ENCODE measurements at places on chromosomes 4 and X. TPM values are rescaled to one million over a fixed set of nuclear protein-coding genes. Genes with fewer than 3 reads are reported as not detected.

Gene RPS3A
- polyA plus RNA-seq: 2,421 TPM

Gene XAGE2
- polyA plus RNA-seq: not detected

Gene USP17L17
- polyA plus RNA-seq: not detected

Gene GAB3
- 0.33 TPM for polyA plus RNA-seq

Gene ARFIP1
- 28.2 TPM for polyA plus RNA-seq

Gene LINC00632
- polyA plus RNA-seq: 2.2 TPM

Gene MAGEA8
- not detected for polyA plus RNA-seq

Gene NXF2B
- not detected for polyA plus RNA-seq

Gene XG
- polyA plus RNA-seq: 70.9 TPM

Gene PHEX
- polyA plus RNA-seq: 0.45 TPM

Gene DRP2
- polyA plus RNA-seq: 0.02 TPM

GRCh38 chr4:6815029-6815836, 32.7 kb downstream of the KIAA0232 start:
- DNase-seq: no peak

GRCh38 chr4:23877758-23878229, 12.1 kb downstream of the PPARGC1A start:
- no peak for DNase-seq

DNA sequence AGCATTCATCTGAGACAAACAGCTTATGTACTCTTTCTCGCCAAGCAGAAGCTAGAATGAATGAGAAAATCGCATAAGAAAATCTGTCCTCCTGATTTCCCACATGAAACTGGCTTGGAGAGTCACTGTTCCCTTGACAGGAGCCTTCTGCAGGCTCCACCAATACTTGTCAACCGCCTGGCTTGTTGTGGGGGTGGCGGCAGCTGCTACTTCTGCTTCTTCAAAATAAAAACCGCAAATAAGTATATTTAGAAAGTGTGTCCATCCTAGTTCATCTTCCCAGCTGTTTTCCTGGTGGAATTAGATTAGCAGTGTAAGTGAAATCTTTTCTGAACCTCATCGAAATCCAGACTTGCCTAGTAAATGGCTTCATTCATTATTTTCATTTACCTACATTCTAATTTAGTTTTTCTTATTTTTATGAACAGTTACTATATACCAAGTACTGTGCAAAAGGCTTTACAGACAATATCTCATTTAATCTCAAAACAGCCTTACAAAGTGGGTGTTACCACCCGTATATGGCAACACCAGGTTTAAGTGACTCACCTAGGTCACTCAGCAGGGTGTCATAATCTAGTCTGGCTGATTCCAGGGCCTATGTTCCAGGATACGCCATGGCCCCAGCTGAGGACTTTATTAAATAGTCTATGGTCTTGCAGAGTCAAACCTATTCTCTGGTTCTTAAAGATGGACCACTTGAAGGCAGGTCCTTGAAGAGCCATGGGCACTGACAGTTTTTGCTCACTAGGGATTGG, 104.6 kb upstream of the IGFBP7 start:
- DNase-seq: no peak

- no peak for DNase-seq
These were observed 245.2 kb upstream of the FSTL5 start for GRCh38 chr4:162409048-162409447.

- DNase-seq: no peak
These were observed 742.3 kb upstream of the POU3F4 start for GRCh38 chrX:82765811-82766210.

- no peak for DNase-seq
These were observed 1279.7 kb upstream of the ADGRL3 start for GRCh38 chr4:59920416-59920815.

- DNase-seq: no peak
These were observed 31.1 kb downstream of the ART3 start for GRCh38 chr4:76105652-76106051.

DNA sequence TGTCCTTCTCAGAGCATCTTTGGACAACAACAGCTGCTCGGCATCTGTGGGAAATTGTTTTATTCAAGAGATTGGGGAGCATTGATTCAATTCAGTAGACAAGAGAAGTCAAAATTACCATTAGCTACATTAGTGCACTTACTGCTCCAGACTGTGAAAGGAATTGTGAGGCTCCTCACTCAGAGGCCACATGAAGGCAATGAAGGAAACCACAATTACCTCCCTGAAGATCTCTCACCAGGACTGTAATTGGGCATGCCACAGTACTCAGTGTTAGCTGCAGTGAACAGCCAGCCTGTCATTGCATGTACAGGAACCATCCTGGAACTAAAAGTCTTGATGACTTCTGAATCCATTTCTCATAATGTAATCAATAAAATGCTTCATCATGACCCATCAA, 144.8 kb downstream of the PPA2 start:
- DNase-seq: no peak

DNA sequence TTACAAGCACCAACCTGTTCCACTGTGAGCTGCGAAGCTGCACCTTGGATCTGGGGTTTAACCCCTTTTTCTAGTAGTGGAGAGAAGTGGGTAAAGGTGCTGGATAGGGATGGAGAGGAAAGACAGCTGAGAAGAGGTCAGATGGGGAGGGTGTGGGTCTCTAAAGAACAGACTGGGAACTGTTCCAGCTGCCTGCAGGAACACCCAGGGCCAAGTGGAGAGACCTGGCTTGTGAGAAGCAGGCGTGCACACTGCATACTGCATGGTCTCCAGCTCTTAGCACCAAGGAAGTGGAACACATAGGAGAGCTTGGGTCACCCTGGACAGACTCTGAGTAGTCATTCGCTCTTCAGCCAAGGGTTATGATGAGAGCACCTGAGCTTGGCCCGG, 16.1 kb downstream of the BCOR start:
- no peak for DNase-seq

- DNase-seq: no peak
These were observed 18.7 kb downstream of the RNF4 start for GRCh38 chr4:2487632-2488031.

DNA sequence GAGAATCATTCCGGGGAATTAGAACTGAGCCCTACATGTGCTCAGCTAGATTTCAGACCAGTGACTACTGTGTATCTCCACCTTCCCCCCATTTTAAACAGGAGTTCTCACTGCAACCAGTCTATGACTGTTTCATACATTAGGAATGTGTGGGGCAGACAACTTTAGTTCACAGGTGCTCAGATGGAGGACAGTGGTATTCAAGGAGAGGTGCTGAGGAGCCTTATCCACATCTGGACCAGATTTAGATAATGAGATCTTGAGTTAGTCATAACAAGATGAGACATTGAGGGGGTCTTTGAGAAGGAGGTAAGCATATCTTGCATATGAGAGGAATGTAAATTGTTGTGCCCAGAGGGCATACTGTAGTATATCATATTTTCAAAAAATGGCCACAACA, 32.8 kb upstream of the RELL1 start:
- no peak for DNase-seq

DNA sequence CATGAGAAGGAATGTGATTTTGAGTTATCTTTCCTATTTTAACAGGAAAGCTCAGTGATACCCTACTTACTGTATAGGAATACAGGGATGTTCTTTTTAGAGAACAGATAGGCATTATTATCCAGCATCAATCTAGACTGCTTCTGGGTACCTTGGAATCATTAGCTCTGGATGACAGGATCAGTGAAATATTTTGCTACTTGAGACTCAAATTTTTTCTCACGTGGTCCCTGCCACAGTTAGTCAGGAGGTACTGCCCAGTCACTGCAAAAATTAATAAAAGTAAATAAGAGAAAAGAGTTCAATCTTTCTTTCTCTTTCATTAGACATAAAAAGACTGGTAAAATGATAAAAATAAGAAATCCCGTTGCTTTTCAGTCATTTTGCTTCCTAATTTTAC, 5.5 kb downstream of the ZNF827 start:
- DNase-seq: no peak

DNA sequence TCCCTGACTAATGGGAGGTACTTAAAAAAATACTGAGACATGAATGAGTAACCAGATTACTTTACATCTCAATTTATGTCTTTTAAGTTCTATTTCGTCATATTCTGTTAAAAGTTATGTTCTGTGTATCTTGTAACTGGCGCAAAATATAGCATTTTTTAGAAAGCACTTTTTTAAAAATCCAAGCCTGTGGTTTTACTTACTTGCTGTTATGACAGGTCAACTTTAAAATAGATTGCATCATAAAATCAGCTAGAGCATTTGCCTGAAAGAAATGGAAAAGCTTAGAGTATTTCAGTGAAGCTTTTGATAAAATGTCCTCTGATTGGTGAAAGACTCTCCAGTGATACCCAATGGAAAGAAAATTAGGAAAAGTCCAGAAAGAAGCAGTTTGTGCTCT, 1892.3 kb upstream of the TENM3 start:
- no peak for DNase-seq

DNA sequence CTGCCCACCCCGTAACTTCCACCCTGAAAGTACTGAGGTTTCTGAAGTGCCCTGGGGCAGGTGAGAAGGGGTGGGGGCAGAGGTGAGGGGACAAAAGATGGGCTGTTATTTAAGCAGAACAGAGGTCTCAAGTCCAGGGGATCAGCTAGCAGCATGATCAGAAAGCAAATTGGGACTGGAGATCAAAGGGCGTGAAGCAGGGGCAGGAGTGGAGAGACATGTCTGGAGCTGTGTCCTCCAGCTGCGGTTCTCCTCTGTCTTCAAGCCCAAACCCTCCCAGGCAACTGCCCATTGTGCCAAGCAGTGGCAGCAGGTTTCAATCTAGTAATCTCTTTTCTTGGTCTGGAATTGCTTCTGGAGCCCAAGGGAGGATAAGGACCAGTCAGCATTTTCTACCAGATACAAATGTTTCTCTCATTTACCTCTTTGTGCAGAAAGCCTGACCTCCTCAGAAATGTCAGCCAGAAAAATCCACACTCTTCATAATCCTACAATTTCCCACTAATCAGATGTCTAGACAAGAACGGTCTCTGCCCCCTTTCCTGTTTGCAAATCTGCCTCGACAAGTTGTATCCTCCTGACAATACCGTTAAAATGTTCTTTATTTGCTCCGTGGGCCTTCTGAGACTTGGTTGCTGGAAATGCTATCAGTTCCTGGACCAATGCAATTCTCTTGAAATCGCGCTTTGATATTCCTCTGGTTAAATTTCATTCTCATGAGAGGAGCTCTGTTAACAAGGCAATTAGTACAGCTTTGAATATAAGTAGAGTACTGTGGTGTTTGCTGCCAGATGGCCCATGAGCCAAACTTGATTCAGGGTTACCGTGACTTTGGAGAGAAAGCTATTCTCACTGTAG, 23.2 kb upstream of the RASL11B start:
- no peak for DNase-seq

- DNase-seq: no peak
These were observed 2.7 kb downstream of the BCOR start for GRCh38 chrX:40094900-40095582.

DNA sequence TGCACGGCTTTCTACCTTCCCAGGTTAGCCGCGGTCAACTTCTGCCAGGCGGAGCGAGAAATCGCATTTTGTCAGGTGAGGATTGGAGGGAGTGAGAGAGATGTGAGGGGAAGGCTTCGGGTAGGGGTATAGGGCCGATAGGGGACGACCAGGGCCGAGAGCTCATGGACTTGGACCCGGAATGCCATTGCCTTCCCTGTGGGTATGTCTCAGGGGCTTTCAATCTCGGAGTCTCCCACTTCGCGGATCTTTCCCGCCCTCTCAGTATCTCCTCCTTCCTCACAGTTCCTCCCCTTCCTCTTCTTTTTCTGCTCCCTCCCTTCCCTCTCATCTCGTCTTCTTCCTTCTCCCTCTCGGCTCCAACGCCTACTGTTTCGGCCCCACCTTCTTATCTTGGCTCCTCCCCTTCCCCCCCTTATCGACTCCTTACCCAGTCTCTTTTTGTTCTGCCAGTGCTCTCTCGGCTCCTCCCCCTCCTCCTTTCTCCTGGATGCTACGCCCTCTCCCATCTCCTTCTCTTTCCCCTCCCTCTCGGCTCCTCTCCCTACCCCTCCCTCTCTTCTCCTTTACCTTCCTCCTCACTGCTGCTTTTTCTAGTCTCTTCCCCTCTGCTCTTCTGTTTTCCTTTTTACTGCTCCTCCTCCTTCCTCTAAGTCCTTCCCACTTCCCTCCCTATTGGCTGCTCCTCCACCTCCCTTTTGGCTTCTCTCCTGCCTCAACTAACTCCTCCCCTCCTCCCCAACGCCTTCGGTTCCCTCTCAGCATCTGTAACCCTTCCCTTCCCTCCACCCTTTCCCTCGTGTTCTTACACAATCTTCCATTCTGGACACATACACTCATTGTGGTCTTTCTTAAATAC, 29.4 kb upstream of the RBMX start:
- DNase-seq: peak; percentile 57

DNA sequence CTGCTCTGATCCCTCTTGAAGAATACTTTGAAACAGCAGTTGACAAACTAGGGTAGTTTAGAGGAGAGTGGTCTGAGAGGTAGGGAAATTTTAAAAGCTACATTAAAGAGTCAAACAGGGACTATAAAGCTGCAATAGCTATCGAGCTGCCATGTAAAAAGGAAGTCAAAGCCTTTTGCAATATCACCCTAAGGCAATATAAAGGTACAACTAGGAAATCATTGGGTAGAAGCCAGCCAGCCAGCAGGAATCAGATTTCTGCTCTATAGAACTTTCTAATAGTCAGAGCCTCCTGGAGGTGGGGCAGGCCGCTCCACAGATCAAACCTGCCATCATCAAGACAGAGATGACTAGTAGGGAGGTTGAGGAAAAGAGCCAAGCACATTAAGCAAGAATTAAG, 15.2 kb upstream of the PHOX2B start:
- no peak for DNase-seq

GRCh38 chr4:107760281-107760947, 40.4 kb upstream of the PAPSS1 start:
- DNase-seq: no peak

GRCh38 chr4:33649015-33649414, 2595.3 kb downstream of the ARAP2 start:
- DNase-seq: no peak

GRCh38 chrX:32195611-32196010, 1015.7 kb downstream of the DMD start:
- DNase-seq: no peak

Data from keratinocyte (primary cell).